Dermis blood vessel endothelial cell (primary cell): ENCODE measurements at places on chromosomes 7 and 10.

DNA sequence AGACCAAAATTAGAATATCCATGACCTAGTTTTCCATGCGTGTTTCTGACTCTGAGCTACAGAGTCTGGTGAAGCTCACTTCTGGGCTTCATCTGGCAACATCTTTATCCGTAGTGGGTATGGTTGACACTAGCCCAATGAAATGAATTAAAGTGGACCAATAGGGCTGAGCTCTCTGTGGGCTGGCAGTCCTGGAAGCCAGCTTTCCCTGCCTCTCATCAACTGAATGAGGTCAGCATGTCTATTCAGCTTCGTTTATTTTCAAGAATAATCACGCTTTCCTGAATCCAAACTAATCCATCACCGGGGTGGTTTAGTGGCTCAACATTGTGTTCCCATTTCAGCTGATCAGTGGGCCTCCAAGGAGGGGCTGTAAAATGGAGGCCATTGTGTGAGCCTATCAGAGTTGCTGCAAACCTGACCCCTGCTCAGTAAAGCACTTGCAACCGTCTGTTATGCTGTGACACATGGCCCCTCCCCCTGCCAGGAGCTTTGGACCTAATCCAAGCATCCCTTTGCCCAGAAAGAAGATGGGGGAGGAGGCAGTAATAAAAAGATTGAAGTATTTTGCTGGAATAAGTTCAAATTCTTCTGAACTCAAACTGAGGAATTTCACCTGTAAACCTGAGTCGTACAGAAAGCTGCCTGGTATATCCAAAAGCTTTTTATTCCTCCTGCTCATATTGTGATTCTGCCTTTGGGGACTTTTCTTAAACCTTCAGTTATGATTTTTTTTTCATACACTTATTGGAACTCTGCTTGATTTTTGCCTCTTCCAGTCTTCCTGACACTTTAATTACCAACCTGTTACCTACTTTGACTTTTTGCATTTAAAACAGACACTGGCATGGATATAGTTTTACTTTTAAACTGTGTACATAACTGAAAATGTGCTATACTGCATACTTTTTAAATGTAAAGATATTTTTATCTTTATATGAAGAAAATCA is 35.5 kb downstream of the CAV1 start:
- peak; percentile 49 for DNase-seq

DNA sequence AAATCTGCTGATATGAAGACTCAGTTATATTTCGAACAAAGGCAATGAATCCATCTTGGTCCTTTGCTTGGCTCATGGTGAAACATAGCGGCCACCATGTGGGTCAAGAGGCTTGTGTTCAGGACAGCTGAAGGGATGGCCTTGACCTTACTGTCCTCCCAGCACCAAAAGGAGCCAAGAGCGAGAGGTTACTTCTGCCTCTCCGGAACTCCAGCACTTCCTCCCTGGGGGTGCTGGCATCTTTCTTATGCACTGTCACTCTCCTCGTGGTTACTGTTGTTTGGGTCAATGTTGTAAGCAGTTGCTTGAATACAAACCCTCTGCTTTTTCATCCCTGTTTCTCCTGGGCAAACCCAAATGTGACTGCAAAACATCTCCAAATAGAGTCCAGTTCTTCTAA is 100.6 kb downstream of the RBM20 start:
- no peak for DNase-seq

DNA sequence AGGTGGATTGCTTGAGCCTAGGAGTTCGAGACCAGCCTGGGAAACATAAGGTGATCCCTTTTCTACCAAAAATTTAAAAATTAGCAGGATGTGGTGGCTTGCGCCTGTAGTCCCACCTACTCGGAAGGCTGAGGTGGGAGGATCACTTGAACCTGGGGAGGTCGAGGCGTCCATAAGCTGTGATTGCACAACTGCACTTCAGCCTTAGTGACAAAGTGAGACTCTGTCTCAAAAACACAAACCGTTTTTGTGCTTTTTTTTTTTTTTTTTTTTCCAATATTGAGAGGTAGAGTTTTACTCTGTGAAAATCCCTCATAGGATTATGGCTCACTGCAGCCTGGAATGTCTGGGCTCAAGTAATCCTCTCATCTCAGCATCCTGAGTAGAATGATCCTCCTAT is 14.1 kb downstream of the CCAR1 start:
- DNase-seq: no peak

GRCh38 chr7:7641129-7641663 is 644 bp downstream of the UMAD1 start:
- no peak for DNase-seq

- DNase-seq: peak; percentile 82
Measured at GRCh38 chr10:61993711-61994401, 92.4 kb downstream of the ARID5B start.

DNA sequence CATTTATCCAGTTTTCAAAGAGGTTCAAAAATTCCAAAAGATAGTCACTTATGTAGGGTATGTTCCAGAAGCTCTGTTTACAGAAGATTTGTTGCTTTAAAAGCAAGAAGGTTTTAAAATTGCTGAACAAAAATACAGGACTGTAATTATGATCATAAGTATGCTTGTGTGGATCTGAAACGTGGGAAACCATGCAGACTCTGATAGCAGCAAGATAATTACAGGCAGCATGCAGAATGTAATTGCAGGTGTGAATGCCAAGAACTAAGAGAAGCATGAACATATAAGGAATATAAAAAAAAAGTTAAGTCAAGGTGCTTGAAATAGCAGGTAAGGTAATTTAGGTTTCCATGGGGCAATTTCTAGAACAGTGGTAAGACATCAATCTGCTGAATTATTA is 405.7 kb downstream of the ARL4A start:
- DNase-seq: no peak

DNA sequence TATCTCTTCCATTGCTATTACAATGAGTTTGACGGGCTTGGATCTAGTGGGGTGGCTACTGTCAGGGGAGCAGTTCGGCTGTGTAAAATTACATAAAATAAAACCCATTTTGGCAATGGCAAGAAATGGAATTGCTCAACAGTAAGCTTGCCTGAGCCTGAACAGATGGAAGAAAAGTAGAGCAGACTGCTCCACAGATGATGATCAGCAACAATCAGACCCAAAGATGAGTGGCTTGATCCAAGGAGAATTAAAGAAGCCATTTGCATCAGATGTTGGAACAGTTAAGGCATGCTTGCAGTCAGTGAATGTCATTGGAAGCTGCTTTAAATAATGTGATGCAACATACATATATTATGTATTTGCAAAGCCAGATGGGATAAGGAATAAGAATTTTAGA is 256.6 kb upstream of the SMIM30 start:
- DNase-seq: no peak
